ENCODE measurements at places on chromosomes 5 and 9.

- peaks cover 4% of the 10 kb centered on the region for H3K4me1 ChIP-seq
- no peak for DNase-seq
- no peak overlapping the region for H3K27ac ChIP-seq
Measured at GRCh38 chr5:23684103-23684502, 176.7 kb downstream of the PRDM9 start.

GRCh38 chr9:85042981-85043647 lies 373.6 kb downstream of the NTRK2 start:
- no peak overlapping the region for H3K4me3 ChIP-seq
- no peak for DNase-seq
- H3K27ac ChIP-seq = no peak overlapping the region
- H3K4me1 ChIP-seq = no peaks in the 10 kb centered on the region

DNA sequence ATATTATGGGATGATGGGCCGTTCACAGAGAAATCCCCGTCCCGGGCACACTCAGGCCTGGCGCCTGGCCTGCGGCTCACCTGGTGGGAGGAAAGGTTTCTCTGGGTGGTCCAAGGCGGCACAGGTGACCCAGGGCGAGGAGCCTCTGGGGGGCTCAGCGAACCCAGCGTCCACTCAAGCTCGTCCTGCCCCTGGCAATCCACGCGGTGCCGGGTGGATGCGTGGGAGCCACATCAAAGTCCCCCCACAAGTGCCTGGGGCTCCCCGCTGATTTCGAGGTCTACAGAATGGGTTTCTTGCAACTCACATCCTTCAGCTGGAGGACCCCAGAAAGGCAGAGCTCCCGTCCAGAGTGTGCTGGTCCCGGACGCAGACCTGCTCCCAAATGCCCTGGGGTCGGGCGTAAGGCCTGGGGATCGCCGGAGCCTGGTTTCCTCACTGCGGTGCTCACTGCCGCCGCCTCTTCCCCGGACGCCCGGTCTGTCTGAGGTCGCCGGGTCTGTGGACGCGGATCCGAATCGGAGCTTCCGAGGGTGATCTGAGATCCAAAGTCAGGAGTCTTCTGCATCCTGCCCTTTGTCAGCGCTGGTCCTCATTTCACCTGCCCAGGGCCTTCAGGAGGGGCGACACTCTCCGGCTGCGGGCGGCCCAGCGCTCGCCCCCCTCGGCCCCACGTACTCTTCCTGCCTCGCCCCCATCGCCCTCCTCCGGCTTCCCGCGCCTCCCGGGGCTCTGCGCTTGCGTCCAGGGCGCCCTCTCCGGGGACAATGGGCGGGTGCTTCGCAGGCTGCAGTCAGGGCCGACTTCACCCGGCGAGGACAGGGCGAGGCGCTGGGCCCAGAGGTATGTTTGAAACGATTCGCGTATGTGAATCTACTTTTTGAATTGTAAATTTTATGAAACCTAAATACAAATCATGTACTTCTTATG lies 20.0 kb upstream of the RUFY1 start:
- H3K4me1 ChIP-seq = no peaks in the 10 kb centered on the region
- peak; percentile 41 for DNase-seq
- no peaks in the 10 kb centered on the region for H3K36me3 ChIP-seq

- H3K27ac ChIP-seq = no peak overlapping the region
- peaks cover 24% of the 10 kb centered on the region for H3K27me3 ChIP-seq
- H3K36me3 ChIP-seq = no peaks in the 10 kb centered on the region
- peaks cover 7% of the 10 kb centered on the region for H3K4me1 ChIP-seq
- DNase-seq = no peak
Measured at GRCh38 chr5:159405611-159406031, 75.3 kb upstream of the IL12B start.

DNA sequence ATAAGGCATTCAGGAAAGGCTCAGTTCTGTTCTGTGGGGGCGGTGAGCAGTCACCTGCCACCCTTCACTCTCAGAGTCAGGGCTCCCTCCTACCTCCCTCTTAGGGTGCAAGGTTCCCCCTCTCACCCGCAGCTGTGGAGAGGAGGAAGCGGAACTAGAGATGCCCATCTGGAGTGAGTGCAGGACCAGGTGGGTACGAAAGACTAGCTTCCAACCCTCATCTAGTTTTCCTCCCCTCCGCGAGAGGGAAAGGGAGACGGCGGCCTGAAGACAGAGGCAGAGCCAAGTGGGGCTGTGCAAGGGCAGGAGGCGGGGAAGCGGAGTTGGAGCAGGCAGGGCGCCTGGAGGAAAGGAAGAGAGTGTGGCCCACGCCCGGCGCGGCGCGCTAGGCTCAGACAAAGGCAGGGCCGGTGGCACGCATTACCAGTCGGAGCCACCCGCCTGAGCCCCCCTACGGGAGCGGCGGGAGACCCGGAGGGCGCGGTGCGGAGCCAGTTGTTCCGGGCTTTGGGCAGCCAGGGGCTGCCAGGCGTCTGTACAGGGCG lies 7.3 kb downstream of the PRR7 start:
- peaks cover 25% of the 10 kb centered on the region for H3K4me1 ChIP-seq
- H3K36me3 ChIP-seq = peaks cover 44% of the 10 kb centered on the region
- H3K27me3 ChIP-seq = no peaks in the 10 kb centered on the region
- peak overlapping the region; percentile 76 for H3K4me3 ChIP-seq
- DNase-seq = no peak

- H3K4me1 ChIP-seq = peaks cover 34% of the 10 kb centered on the region
- DNase-seq = no peak
- peak overlapping the region; percentile 94 for H3K4me3 ChIP-seq
- no peak overlapping the region for H3K27ac ChIP-seq
Measured at GRCh38 chr5:39076101-39076756, 2.0 kb upstream of the RICTOR start.

DNA sequence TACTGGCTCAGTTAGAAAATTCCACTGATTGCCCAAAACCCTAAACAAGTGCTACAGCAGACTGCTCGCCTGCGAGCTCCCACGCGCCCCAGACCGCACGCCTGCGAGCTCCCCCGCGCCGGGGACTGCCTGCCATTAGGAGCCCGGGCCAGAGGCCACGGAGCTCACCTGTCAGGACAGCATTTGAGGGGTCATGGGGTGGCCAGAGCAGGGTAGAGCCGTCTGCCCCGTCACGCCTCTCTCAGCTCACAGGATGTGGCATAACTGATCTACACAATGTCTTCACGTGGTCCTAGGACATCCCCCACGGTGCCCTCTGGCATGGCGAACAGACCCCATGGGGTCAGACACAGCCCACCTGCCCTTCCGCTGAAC lies 29.1 kb upstream of the LRRC14B start:
- peaks cover 1% of the 10 kb centered on the region for H3K36me3 ChIP-seq
- DNase-seq = no peak
- H3K4me1 ChIP-seq = peaks cover 5% of the 10 kb centered on the region
- no peak overlapping the region for H3K27ac ChIP-seq

GRCh38 chr5:77621440-77621839 lies 17.1 kb downstream of the OTP start:
- no peaks in the 10 kb centered on the region for H3K4me1 ChIP-seq
- peaks cover 1% of the 10 kb centered on the region for H3K36me3 ChIP-seq
- peaks cover 94% of the 10 kb centered on the region for H3K27me3 ChIP-seq
- no peak overlapping the region for H3K4me3 ChIP-seq

- no peak overlapping the region for H3K4me3 ChIP-seq
- no peak overlapping the region for H3K27ac ChIP-seq
- no peaks in the 10 kb centered on the region for H3K36me3 ChIP-seq
- DNase-seq = no peak
- no peaks in the 10 kb centered on the region for H3K4me1 ChIP-seq
Measured at GRCh38 chr9:73011956-73012355, 59.1 kb upstream of the ALDH1A1 start.

DNA sequence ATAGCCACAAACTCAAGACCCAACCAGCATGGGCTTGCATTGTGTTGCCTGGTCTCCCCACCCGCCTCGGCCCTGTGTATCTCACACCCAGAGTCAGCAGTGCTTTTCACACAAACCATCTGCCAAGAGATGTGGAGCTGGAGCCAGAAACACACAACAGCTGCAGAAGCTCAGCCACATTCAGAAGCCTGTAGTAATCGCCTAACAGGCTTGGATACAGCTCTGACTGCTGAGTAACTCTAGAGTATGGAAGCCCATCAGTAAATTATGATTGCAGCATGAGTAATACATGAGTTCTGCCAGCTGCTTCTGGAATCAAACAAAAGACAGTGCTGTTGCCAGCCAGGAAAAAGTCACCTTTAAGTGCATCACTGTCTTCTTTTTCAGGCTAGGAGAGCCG lies 16.0 kb downstream of the TEK start:
- H3K27ac ChIP-seq = no peak overlapping the region
- H3K4me3 ChIP-seq = no peak overlapping the region
- no peak for DNase-seq
- no peaks in the 10 kb centered on the region for H3K4me1 ChIP-seq
- no peaks in the 10 kb centered on the region for H3K27me3 ChIP-seq

DNA sequence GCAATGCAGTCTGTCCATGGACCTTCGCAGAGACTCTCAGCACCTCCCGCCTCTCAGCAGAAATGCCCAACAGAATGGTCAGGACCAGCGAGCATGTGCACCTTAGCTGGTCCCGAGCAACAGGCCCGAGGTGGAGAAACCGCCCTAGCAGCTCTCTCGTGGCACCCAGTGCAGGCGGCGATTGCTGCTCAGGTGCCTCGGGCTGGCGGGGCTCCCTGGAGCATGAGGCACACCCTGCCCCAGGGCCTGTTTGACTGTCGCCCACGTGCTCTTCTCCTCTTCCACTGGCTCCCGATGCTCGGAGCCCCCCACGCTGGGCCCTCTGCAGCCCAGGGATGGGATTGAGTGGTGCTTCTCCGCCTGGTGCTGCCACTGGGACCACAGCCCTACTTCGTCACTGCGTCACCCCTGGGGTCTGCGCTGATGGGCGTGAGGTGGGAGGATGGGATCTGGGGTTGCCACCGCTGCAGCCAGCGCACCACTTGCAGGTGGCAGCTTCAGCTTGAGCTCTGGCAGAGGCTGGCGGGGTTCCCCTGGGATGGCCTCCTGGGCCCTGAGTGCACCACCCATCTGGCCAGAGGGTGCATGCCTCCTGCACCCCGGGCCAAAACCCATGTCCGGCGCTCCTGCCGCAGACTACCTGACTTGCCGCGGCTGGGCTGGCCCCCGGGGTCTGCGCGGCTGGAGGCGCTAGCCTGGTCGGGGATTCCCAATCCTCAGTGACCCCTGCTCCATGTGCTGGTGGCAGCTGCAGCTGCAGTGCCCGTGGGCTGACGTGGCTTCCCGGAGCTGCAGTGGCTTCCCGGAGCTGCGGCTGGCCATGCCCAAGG lies 244.2 kb downstream of the FOXD4L6 start:
- no peak for DNase-seq
- H3K4me1 ChIP-seq = no peaks in the 10 kb centered on the region
- H3K27ac ChIP-seq = no peak overlapping the region
- no peak overlapping the region for H3K4me3 ChIP-seq

DNA sequence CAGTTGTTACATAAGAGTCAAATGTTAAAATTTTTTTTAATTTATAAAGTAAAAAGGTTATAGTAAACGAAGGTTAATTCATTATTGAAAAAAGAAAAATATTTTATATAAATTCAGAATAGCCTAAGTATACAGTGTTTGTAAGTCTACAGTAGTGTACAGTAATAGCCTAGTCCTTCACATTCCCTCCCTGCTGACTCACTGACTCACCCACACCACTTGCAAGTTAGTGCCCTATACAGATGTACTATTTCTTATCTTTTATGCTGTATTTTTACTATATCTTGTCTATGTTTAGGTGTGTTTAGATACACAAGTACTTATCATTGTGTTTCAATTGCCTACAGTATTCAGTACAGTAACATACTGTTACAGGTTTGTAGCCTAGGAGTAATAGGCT lies 57.6 kb downstream of the MAMDC2 start:
- H3K4me1 ChIP-seq = no peaks in the 10 kb centered on the region
- H3K36me3 ChIP-seq = peaks cover 2% of the 10 kb centered on the region
- H3K4me3 ChIP-seq = no peak overlapping the region
- DNase-seq = no peak
- no peak overlapping the region for H3K27ac ChIP-seq
- H3K27me3 ChIP-seq = peaks cover 15% of the 10 kb centered on the region

- DNase-seq = no peak
- H3K27me3 ChIP-seq = no peaks in the 10 kb centered on the region
- no peaks in the 10 kb centered on the region for H3K4me1 ChIP-seq
Measured at GRCh38 chr5:116532762-116533525, 41.7 kb downstream of the SEMA6A start.

DNA sequence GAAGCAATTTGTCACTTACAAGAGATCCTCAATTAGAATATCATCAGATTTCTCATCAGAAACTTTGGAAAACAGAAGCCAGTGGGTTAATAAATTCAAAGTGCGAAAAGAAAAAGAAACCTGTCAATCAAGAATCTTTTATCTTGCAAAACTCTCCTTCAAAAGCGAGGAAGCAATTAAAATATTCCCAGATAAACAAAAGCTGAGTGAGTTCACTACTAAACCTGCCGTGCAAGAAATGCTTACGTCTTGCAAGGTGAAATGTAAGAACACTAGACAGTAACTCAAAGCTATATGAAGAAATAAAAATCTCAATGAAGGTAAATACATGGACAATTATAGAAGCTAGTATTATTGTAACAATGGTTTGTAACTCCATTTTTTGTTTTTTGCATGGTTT lies 62.8 kb upstream of the IL33 start:
- no peak for DNase-seq
- H3K4me1 ChIP-seq = no peaks in the 10 kb centered on the region
- no peak overlapping the region for H3K4me3 ChIP-seq
- H3K36me3 ChIP-seq = peaks cover 2% of the 10 kb centered on the region

DNA sequence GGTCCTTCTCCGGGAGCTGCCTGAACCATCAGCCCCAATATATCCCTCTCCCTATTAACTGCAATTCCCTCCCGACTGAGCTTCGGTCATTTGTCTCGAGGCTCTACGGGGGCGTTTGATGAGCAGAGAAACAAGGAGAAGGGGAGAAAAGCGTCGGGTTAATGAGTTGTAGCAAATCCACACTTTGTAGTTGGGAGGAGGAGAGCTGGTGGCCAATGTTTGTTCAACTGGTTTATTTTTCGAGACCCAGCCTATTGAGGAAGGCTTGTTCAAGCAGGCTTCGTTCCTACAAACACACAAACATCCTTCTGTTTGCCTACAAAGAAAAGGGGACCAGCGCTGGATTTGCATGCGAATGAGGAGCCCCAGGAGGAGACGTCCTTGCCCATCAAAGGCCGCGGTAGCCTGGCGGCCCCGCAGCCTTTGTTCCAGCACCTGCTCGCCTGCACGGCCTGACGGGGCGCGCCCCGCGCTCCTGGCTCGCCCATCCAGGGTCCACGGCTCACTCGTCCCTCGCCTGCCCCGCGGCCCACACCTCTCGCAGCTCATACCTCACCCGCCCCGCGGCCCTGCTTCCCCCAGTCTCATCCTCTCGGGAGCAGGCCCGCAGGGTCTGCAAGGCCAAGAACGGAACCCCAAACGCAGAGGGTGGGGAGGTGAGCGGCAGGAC lies 4.6 kb downstream of the FOXD1 start:
- H3K27ac ChIP-seq = no peak overlapping the region
- peaks cover 21% of the 10 kb centered on the region for H3K36me3 ChIP-seq
- no peak for DNase-seq

- H3K27me3 ChIP-seq = peaks cover 62% of the 10 kb centered on the region
- H3K4me3 ChIP-seq = no peak overlapping the region
- no peaks in the 10 kb centered on the region for H3K4me1 ChIP-seq
- no peaks in the 10 kb centered on the region for H3K36me3 ChIP-seq
Measured at GRCh38 chr5:133366438-133366837, 245.9 kb downstream of the FSTL4 start.
